ENCODE measurements at places on chromosomes 4 and X.

DNA sequence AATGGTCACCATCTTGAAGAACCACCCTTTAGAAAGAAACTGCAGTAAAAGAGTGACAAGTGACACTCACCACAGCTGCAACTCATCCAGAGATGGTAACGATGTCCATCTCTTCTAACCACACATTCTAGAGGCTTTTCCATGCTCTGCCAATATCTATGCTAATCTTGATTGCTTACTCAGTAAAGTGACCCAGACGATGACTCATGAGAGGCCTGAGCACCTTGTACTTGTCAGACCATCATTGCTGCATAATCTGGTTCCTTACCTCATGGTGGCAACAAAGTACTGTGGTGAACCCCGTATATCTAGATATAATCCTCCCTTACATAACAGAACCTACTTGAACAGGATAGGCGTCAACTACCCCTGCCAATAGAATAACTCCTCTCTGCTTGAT, 75.6 kb downstream of the CCNG2 start:
- no peak for DNase-seq

GRCh38 chr4:123699880-123700771, 303.5 kb downstream of the SPRY1 start:
- no peak for DNase-seq

DNA sequence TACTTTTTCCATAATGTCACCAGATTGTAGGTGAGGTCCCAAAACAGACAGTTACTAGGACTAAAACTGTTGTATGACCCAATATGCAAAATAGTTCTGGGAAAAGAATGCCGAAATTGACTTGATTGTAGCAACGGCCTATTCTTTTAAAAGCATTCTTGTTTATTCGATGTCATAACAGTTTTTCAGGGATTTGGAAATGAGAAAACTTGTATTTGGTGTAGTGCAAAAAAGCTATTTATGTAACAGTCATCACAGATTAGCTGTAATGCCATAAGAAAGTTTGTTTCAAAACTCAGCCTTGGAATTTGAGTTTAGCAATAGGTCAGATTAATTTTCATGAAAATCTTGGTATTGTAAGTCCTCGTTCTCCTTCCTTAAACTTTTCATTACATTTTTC, 69.2 kb upstream of the DIAPH2 start:
- DNase-seq, result no peak

DNA sequence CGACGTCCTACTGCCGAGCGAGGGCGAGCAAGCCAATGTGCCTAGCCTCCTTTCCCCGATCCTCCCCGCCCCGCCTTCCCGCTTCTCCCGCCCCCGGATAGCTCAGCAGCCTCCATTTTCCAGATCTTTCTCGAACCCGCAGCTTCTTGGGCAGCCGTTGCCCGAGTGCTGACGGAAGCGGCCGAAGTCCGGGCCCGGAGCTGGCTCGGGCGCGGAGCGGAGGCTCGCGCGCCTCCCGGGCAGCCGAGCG, 172 bp upstream of the HSPA4L start:
- DNase-seq, result no peak

Data from stimulated activated CD4-positive, alpha-beta T cell treated with anti-CD3 and anti-CD28 coated beads, TNF-alpha, amount 100 ng/mL, for 48 hours (primary cell).